Stimulated activated CD4-positive, alpha-beta T cell treated with anti-CD3 and anti-CD28 coated beads, Interleukin-2, amount 100 ng/mL, for 24 hours (primary cell): ENCODE measurements at places on chromosomes 3 and 15.

DNA sequence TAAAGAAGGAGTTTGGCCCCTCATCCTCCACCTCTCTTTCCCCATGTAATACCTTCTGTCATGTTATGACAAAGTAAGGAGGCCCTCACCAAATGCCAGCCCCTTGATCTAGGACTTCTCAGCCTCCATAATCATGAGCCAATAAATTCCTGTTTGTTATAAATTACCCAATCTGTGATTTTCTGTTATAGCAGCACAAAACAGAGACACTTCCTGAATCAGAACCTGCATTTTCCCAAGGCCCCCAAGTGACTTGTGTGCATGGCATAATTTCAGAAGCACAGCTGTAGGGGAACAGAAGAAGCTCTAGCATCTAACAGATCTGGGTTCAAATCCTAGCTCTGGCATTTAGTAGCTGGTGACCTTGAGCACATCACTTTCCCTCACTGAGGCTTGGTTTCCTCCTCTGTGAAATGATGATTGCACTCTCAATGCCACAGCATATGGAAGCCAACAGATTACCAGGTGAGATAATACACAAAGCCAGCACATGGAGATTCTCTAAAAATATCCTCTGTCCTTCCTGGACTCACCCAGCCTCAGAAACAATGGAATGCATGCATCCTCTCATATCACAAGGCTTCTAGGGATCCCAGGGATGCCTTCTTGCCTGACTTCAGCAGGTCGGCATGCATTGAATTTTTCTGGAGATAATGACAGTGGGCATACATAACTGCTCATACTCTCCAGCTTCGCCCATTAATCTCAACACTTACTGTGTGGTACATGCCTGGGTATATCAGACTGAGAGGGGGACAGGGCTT, 26.3 kb downstream of the TLNRD1 start:
- no peak for DNase-seq

DNA sequence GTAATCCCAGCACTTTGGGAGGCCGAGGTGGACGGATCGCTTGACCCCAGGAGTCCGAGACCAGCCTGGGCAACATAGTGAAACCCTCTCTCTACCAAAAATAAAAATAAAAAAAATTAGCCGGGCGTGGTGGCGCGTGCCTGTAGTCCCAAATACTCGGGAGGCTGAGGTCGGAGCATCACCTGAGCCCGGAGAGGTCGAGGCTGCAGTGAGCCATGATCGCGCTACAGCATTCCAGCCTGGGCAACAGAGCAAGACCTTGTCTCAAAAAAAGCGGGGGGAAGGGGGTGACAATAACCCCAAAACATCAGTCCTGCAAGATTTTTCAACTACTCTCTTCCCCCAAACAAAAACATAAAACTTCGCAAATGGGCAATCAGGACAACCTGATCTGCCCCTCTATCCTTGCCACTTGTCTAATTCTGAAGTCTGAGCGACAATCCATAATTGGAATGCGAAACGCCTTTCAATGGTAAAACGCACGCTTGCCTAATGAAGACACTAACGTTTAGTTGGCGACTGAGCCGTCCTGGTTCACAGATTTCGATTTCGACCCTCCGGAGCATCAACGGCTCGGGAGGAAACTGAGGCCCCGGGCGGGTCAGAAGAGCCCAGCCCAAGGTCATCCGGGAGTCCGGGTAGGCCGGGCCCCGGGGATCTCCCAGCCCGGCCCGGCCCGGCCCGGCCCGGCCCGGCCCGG, 868 bp downstream of the BTBD1 start:
- DNase-seq = peak; percentile 24

DNA sequence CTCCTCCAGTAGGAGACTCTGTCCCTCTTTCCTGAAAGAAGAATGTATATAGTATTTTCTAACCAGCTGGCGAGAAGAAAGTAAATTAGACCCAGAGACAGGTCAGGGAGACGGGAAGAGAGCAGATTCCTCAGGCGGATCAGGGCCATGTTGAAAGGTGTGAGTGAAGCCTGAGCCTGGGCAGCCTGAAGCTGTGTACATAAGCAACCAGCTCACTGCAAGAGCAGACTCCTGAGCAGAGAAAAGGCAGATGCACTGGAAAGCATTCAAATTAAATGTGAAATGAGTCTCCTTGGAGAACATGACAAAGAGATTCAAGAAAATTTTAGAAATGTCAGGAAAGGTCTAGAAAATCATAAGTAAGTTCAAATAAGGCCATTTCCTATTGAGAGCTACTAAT, 165.8 kb downstream of the GOLIM4 start:
- DNase-seq = no peak

DNA sequence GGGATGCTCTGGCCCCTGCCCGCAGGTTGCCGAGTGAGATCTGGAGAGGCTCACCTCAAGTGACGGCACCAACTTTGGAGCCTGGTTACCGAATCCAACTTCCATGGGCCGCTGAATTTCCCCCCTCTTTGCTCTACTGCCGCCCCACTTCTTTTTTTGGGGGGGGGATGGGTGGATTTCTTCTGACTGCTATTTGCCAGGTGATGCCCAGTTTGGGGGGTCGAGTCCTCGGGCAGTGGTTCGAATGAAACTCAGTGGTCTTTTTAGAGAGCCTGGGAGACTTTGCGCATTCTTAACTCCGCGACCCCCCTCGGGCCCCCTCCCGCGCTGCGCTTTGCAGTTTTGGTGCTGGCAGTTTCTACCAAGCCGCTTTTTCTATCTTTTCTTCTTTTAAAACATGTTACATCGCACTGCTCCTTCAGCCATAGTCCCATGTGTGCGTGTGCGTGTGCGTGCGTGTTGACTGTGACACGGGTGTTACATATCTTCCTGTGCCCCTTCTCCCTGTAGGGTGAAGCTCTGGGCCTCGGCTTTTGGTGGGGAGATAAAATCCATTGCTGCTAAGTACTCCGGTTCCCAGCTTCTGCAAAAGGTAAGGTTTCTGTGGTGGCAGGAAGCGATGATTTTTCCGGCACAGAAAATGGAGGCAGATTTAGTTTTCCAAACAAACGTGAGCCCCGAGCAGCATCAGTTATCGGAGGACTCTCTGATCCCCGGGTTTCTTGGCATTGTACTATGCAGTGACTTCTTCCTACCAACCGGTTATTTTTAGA, 837 bp downstream of the CACNA2D3 start:
- no peak for DNase-seq

DNA sequence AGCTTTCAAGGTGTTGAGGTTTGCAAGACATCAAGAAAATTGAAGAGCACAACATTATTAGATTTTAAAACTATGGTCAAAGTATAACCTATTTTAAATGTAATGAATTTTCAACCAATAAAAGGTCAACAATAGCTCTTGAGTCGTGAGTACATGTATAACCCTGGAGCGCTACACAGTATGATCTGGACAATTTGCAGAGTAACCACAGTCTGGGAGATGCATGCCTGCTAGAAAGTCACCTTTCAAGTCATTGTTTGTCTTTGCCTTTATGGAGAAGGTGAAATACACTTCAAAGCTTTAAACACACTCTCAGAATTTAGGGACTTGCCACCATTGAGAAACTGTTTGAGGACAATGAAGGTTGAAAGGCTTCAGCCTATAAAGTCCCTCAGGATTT, 112.6 kb upstream of the ALCAM start:
- no peak for DNase-seq

DNA sequence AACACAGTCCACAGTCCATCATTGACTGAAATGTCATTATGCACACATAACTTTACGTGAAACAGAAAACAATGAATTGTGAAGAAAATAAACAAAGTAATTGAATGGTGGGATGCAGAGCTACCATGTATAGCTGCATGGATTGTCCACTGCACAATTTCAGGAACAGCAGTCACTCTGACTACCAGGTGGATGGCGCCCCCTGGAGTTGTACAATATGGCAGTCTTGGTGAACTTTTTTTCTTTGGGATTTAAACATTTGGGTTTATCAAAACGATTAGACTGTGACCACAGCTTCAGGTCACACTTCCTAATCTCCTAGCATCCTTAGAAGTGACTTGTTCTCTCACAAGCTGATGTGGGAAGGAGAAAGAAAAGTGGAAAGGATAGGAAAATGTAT, 48.9 kb upstream of the TCF12 start:
- peak; percentile 40 for DNase-seq

- no peak for DNase-seq
Measured at GRCh38 chr3:87121856-87122255, 105.3 kb upstream of the CHMP2B start.
